ENCODE measurements at places on chromosomes 7 and 10. TPM values are rescaled to one million over a fixed set of nuclear protein-coding genes. Genes with fewer than 3 reads are reported as not detected.

DNA sequence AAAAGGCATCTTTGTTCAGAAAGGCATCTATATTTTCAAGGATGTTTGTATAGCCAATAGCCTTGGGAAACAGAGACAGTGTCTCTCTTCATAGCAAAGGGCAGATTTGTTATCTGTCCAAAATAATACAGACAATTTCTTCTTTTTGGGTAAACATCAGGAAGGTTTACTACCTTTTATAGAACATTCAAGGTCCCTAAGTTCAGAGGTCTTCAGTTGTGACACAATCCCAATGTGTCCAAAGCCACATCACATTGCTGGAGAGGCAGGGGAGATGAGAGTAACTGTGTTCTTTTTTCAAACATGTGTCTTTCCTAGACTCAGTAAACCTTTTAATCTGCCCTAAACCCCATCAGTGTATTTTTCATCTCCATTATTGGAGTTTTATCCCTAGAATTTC, 33.6 kb upstream of the FAM13C start:
- no peaks in the 10 kb centered on the region for H3K27me3 ChIP-seq
- no peaks in the 10 kb centered on the region for H3K36me3 ChIP-seq
- H3K4me3 ChIP-seq, result no peak overlapping the region
- H3K4me1 ChIP-seq, result no peaks in the 10 kb centered on the region
- DNase-seq, result no peak

DNA sequence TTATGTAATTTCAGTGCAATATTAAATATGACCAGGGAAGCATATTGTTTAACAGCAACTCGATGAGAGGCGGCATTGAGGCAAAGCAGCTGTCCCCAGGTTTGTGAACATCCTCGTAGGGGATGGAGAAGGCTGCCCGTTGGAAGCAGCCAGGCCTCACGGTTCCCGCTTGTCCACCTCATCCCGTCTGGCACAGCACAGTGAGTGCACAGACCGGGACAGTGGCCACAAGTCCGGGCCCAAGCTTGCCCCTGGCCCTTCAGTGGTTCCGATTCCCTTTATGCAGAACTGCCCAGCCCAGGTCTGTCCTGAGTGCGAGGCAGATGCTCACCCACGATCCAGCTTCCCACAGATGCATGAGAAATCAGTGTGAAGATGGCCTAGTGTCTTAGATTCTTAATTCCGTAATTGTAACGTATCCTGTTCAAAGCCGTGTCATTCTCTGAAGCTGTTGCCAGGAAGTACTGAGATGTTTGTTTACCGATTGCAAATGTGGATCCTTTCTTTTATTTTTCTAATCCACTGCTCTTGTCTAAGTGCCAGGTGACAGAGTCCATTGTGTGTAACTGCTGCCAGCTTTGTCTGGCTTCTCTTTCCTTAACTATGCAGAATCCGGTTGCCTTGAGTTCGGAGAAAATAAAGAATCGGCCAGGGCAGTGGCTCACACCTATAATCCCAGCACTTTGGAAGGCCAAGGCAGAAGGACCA, 35.5 kb downstream of the PFKP start:
- no peaks in the 10 kb centered on the region for H3K4me1 ChIP-seq
- H3K27ac ChIP-seq, result no peak overlapping the region
- DNase-seq, result no peak
- H3K27me3 ChIP-seq, result no peaks in the 10 kb centered on the region
- no peak overlapping the region for H3K4me3 ChIP-seq

GRCh38 chr10:74419958-74420375, 268.9 kb downstream of the ADK start:
- H3K4me1 ChIP-seq, result no peaks in the 10 kb centered on the region
- DNase-seq, result peak; percentile 63
- H3K36me3 ChIP-seq, result no peaks in the 10 kb centered on the region
- H3K4me3 ChIP-seq, result no peak overlapping the region
- H3K27ac ChIP-seq, result no peak overlapping the region

DNA sequence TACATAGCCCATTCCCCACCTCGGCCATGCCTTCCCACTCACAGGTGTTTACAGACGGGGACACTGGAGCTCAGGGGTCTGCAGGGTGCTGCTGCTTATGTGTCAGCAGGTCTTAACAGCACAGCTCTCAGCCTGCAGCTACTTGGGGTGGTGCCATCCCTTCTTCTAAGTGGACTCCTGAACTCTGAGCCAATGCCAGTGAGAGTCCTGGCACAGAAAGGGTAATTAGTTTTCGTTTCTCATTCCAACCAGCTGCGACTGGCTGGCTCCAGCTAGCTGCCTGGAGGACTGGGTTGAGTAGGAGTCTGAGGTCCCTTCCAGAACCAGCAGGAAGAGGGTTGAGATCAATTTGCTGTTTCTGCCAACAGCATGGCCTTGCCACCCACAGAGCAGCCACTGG, 88.3 kb upstream of the AGK start:
- no peak overlapping the region for H3K4me3 ChIP-seq
- no peaks in the 10 kb centered on the region for H3K36me3 ChIP-seq
- no peaks in the 10 kb centered on the region for H3K4me1 ChIP-seq
- H3K27me3 ChIP-seq, result no peaks in the 10 kb centered on the region

GRCh38 chr10:75396631-75397495, 4.7 kb downstream of the ZNF503 start:
- H3K36me3 ChIP-seq, result no peaks in the 10 kb centered on the region
- H3K4me3 ChIP-seq, result no peak overlapping the region
- peaks cover 33% of the 10 kb centered on the region for H3K4me1 ChIP-seq
- no peak for DNase-seq
- H3K27ac ChIP-seq, result no peak overlapping the region

ZNF736 gene
- 19.6 TPM for total RNA-seq

- no peaks in the 10 kb centered on the region for H3K27me3 ChIP-seq
- H3K4me3 ChIP-seq, result no peak overlapping the region
- no peaks in the 10 kb centered on the region for H3K36me3 ChIP-seq
- H3K4me1 ChIP-seq, result no peaks in the 10 kb centered on the region
- DNase-seq, result no peak
Observed at GRCh38 chr10:24346877-24347519, 138.1 kb downstream of the KIAA1217 start.

DNA sequence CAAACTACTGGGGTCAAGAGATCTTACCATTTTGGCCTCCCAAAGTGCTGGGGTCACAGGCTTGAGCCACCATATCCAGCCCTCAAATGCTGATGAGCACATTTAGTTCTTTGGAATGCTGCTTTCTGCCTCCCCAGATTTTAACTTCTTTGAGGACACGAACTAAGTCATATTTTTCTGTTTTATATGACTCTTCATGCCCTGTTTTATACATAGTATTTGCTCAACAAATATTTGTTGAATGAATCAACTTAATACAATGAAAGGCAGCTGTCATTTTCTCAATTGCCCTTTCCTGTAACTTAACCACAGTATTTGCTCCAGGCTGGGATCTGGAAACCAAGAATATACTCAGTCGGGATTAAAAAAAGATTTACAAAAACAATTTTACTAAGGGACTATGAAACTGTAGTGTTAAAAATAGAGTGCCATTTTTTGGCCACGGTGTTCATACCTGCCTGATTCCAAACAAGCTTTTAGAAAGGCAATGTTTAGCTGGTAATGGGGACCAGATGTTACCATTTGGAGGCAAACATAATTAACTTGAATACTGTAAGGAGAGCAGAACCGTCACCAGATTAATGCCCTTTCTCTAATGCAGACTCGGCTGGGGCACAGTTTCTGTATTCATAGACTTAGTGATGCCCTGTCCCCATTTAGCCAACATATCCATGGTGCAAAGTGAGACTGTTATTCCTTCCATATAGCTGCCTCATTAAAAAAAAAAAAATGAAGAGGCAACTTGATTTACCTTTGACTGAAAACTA, 117.6 kb downstream of the NRP1 start:
- no peaks in the 10 kb centered on the region for H3K36me3 ChIP-seq
- H3K4me1 ChIP-seq, result no peaks in the 10 kb centered on the region
- no peak overlapping the region for H3K4me3 ChIP-seq
- H3K27ac ChIP-seq, result no peak overlapping the region
- H3K27me3 ChIP-seq, result no peaks in the 10 kb centered on the region

PLEKHS1 gene
- 0.14 TPM for total RNA-seq

GCK gene
- not detected for total RNA-seq

- H3K4me3 ChIP-seq, result no peak within 1 kb of the TSS
- DNase-seq, result no peak
- peak within 1 kb of the TSS; percentile 83 for H3K27ac ChIP-seq
- no peaks in the 10 kb centered on the region for H3K27me3 ChIP-seq
Observed at GRCh38 chr10:29634764-29635625, at the start of gene SVIL. SVIL (minus strand) TSS chr10:29634971; CDS start chr10:29555058, 79,913 bp downstream.

GRCh38 chr10:118565301-118566075, 30.0 kb downstream of the PRLHR start:
- no peaks in the 10 kb centered on the region for H3K27me3 ChIP-seq
- H3K4me1 ChIP-seq, result no peaks in the 10 kb centered on the region
- H3K4me3 ChIP-seq, result no peak overlapping the region
- H3K27ac ChIP-seq, result no peak overlapping the region
- no peaks in the 10 kb centered on the region for H3K36me3 ChIP-seq
- no peak for DNase-seq

- no peak overlapping the region for H3K4me3 ChIP-seq
- H3K4me1 ChIP-seq, result peaks cover 14% of the 10 kb centered on the region
- H3K36me3 ChIP-seq, result no peaks in the 10 kb centered on the region
- DNase-seq, result no peak
Observed at GRCh38 chr7:36810489-36810888, 86.2 kb upstream of the AOAH start.

GRCh38 chr10:33136781-33137180, 178.8 kb upstream of the ITGB1 start:
- no peak overlapping the region for H3K4me3 ChIP-seq
- H3K36me3 ChIP-seq, result no peaks in the 10 kb centered on the region
- DNase-seq, result no peak
- H3K27ac ChIP-seq, result no peak overlapping the region
- no peaks in the 10 kb centered on the region for H3K27me3 ChIP-seq
- peaks cover 57% of the 10 kb centered on the region for H3K4me1 ChIP-seq

NUPR2 gene
- total RNA-seq, result not detected

GRCh38 chr7:33651998-33652515, 253.3 kb upstream of the BMPER start:
- no peak overlapping the region for H3K4me3 ChIP-seq
- no peak for DNase-seq
- H3K4me1 ChIP-seq, result peaks cover 6% of the 10 kb centered on the region
- no peaks in the 10 kb centered on the region for H3K36me3 ChIP-seq
- no peak overlapping the region for H3K27ac ChIP-seq

ARHGAP12 gene
- total RNA-seq, result 35.1 TPM

- H3K4me1 ChIP-seq, result peaks cover 24% of the 10 kb centered on the region
- no peaks in the 10 kb centered on the region for H3K27me3 ChIP-seq
- no peaks in the 10 kb centered on the region for H3K36me3 ChIP-seq
- no peak overlapping the region for H3K4me3 ChIP-seq
- DNase-seq, result no peak
- H3K27ac ChIP-seq, result peak overlapping the region; percentile 63
Observed at GRCh38 chr10:92756201-92757065, 66.7 kb downstream of the HHEX start.

DNA sequence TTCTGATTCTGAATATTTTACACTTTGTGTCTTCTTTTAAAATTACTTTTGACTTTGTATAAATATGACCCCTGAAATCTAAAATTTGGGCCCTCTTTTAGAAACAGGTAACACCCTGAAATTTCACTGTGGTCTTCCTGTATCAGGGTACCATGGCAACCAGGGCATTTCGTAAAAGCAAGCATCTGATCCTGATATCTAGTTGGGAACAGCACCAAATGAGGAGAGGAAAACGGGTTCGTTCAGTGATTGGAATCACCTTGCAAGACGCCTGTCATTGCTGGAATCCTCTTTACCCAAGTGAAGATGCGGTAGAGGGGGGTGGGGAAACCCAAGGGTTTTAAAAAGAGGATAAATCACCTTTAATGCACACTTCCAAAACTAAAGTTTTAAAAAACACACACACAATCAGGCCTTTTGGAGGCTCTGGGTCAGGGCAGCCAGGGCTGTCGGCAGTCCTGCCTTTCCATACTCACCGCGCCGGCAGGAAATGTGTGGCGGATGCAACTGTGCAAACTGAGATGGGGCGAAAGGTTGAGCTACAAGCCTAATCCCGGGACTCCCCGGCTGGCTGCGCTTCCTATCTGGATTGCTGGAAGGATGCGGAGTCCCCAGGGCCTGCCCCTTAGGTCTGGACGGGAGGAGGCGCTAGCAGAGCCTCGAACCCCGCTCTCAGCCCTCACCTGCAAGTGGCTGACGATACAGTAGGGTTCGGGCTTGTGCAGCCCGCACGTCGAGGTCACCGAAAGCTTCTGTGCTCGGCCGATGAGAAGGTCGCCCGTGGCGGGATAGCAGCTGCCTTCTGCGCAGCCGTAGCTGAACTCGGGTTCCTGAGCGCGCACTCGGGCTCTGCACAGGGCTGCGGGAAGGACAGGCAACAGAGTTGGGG, 1.8 kb downstream of the LAMB1 start:
- no peak overlapping the region for H3K4me3 ChIP-seq
- H3K4me1 ChIP-seq, result peaks cover 18% of the 10 kb centered on the region
- peaks cover 11% of the 10 kb centered on the region for H3K27me3 ChIP-seq

A1CF gene
- not detected for total RNA-seq
